Heart left ventricle (tissue), 16 donors: ENCODE measurements at places on chromosomes 12 and 14. TPM values are rescaled to one million over a fixed set of nuclear protein-coding genes. Genes with fewer than 3 reads are reported as not detected.
A peak's percentile ranks its signal among the peaks of the same experiment; 100 is the strongest.

CIT gene
- 2.0 TPM for total RNA-seq

LRP1-AS gene
- not detected for total RNA-seq

MYBPC1 gene
- total RNA-seq: 0.80 TPM

P2RX2 gene
- not detected for total RNA-seq

GALNT6 gene
- total RNA-seq: 0.77 TPM

PWP1 gene
- total RNA-seq: 49.7 TPM

MGAT4C gene
- 5.4 TPM for total RNA-seq

DLK1 gene
- total RNA-seq: 17.2 TPM

PABPN1 gene
- total RNA-seq: 62.2 TPM

FICD gene
- 6.6 TPM for total RNA-seq

DNA sequence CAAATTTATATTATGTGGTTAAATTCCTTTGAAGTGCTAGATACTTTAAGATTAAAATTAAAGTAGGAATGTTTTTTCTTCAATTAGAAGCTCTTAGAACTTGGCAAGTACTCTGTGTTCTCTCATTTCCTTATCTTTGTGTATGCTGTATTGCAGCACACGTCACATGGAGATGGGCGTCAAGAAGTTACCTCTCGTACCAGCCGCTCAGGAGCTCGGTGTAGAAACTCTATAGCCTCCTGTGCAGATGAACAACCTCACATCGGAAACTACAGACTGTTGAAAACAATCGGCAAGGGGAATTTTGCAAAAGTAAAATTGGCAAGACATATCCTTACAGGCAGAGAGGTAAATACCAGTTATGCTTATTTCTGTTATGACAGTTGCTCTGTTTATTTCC is 19.7 kb downstream of the MARK3 start:
- peak; percentile 58 for DNase-seq

DNA sequence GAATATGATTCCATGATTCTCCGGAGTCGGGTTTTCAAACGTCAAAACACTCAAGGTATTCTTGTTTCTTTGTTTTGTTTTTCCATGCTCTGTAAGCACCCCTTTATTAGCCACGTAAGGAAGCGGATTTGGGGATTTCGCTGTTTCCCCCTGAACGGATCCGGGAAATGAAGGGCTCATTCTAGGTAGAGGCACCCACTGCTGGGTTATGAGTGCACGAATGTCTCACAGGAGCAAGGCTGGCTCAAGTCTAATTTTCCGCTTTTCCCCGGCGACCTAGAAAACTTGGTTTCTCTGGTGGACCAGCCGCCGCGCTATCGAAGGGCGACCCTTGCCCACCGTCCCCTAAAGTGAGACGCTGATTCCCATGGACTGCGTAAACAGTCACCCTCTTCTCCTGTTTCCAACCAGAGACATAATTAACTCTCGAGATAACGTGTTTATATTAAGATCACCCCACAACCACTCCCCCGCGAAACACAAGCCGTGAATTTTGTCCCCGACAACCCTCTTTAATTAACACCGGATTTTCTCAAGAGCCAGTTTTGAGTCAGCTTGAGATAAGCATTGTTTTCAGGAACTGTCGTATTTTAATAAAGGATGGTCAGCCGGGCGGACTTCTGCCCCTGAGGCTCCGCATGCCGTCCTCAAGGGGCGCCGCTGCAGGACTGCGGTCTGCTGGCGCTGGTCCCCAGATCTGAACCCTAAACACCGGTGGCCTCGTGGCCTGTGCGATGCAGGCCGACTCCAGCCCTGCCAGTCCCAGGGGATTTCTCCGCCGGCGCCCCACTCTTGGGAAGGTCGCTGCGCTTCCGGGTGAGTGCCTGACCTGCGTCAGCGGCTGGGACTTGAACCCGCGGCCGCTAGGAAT is 515 bp upstream of the ABCC9 start:
- DNase-seq: peak; percentile 77

DNA sequence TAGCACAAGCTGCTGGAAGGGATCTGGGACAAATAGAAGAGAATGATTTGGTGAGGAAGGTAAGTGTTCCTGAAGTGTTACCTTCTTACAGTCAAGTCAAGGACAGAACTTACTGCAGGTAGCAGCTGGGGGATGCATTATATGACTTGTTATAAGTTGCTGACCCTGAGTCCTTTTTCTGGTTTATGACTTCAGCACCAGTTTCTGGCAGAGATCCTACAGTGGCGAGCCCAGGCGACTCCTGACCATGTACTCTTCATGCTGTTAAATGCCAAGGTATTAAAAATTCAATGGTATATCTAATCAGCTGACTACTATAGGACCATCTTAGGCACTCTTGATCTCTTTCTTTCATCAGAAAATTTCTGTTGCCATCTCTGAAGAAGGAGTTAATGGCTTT is 45.1 kb upstream of the ATF1 start:
- DNase-seq: no peak

- no peak for DNase-seq
Observed at GRCh38 chr14:88258021-88258420, 65.0 kb downstream of the KCNK10 start.

- DNase-seq: no peak
Observed at GRCh38 chr12:68286396-68286795, 33.0 kb upstream of the IL22 start.

- no peak for DNase-seq
Observed at GRCh38 chr12:51977320-51977753, 25.8 kb downstream of the ACVR1B start.

GRCh38 chr14:67666750-67667449 is 7.5 kb downstream of the VTI1B start:
- DNase-seq: no peak

DNA sequence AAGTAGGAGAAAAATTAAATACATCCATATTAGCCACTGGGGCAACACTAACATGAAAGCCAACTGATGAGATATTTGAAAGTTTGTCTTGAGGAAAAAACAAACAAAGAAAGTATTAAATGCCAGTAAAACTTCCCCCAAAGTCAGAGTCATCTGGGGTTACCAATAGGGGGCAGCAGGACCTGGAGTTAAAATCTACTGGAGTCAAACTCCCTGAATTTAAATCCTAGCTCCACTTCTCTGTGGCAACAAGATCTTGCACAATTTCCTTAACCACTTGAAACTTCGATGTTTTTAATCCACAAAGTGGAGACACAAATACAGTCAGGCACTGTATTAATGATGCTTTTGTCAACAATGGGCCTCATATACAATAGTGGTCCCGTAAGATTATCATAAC is 14.4 kb downstream of the PLEKHG7 start:
- no peak for DNase-seq

- no peak for DNase-seq
Observed at GRCh38 chr12:42593874-42594273, 4.3 kb upstream of the PRICKLE1 start.

- DNase-seq: no peak
Observed at GRCh38 chr12:114682106-114682784, 1.7 kb downstream of the TBX3 start.

- no peak for DNase-seq
Observed at GRCh38 chr12:106841510-106842302, 67.2 kb downstream of the RIC8B start.

- no peak for DNase-seq
Observed at GRCh38 chr12:17388679-17389078, 701.3 kb downstream of the RERGL start.

- no peak for DNase-seq
Observed at GRCh38 chr12:123900871-123901376, 71.7 kb downstream of the CCDC92 start.

GRCh38 chr14:62064751-62065323 is 302.6 kb downstream of the SNAPC1 start:
- DNase-seq: no peak

GRCh38 chr12:118187751-118188435 is 52.0 kb downstream of the PEBP1 start:
- DNase-seq: no peak

GRCh38 chr14:69687606-69688298 is 76.4 kb downstream of the SUSD6 start:
- DNase-seq: no peak

- DNase-seq: no peak
Observed at GRCh38 chr14:55094292-55095157, 34.5 kb upstream of the LGALS3 start.

GRCh38 chr12:22121224-22121623 is 75.2 kb downstream of the CMAS start:
- no peak for DNase-seq

GRCh38 chr12:57066245-57066644 is 12.3 kb downstream of the NEMP1 start:
- no peak for DNase-seq

- DNase-seq: no peak
Observed at GRCh38 chr14:63460680-63461369, 82.4 kb downstream of the PPP2R5E start.

GRCh38 chr12:27906658-27907473 is 65.7 kb downstream of the PTHLH start:
- no peak for DNase-seq

DNA sequence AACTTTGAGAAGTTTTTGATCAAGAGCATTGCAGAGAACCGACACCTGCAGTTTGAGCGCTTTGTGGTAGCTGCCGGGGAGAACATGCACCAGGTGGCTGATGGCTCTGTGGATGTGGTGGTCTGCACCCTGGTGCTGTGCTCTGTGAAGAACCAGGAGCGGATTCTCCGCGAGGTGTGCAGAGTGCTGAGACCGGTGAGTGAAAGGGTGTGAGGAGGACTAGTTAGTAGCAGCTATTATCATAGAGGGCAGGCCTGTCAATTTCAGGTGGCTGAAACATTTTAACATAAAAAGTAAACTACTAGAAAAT is 27.0 kb upstream of the HIGD1C start:
- no peak for DNase-seq

DNA sequence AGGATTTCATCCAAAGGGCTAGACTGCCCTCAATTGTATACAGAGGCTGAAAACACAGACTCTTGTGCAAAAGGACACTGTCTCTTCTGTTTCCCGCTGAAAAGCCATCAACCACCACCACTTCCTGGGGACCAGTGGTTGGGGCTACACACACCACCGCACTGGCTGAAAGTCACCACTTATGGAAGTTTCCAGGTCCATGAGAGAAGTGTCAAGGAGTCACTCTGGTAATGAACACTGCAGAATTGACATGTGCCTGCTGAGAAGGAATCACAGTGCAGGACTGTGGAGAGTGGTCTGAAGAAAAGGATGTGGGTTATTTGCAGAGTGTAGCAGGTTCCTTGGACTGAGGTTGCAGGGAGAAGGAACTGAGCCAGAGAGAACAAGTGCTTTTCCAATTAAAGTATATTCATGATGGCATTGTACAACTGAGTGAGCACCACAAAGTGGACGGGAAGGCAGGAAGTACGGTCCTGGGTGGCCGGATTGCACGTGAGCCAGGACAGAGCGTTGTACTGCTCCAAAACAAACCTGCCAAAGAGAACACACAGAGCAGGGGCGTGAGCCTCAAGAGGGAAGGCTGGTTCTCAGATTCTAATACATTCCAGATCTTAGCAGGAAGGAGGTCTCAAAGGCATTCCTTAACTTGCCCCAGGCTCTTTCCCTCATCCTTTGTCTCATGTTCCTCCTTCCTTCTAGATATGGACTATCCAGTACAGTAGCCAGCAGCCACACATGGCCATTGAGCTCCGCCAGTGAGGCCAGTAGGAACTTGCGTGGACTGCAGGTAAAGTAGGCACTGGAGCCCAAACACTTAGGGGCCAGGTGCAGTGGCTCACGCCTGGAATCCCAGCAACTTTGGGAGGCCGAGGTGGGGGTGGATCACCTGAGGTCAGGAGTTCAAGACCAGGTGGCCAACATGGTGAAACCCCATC is 316.4 kb downstream of the MED13L start:
- DNase-seq: no peak

GRCh38 chr14:79332504-79333197 is 878.7 kb downstream of the DIO2 start:
- DNase-seq: no peak

- DNase-seq: peak; percentile 69
Observed at GRCh38 chr12:56628671-56629458, 1.3 kb downstream of the BAZ2A start.

GRCh38 chr14:31897581-31898186 is 179.4 kb upstream of the ARHGAP5 start:
- DNase-seq: no peak

DNA sequence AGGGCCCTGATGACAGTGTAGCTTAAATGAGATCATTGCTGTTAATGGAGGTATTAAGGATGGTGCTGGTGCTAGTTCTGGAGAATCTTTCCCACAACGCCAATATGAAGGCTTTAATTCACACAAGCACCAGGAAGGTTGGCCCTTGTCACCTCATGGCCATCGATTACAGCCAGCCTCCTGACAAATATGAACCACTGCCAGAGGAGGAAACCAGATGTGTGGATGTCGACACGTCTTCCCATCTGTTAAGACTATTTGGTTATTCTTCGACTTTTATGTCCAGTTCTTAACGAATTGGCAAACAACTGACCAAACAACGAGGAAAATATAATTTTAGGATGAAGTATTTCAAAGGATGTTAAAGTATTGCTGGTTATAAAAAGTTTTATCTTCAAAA is 79.5 kb downstream of the PIK3C2G start:
- DNase-seq: no peak

- DNase-seq: no peak
Observed at GRCh38 chr12:79058342-79058741, 193.8 kb downstream of the SYT1 start.

DNA sequence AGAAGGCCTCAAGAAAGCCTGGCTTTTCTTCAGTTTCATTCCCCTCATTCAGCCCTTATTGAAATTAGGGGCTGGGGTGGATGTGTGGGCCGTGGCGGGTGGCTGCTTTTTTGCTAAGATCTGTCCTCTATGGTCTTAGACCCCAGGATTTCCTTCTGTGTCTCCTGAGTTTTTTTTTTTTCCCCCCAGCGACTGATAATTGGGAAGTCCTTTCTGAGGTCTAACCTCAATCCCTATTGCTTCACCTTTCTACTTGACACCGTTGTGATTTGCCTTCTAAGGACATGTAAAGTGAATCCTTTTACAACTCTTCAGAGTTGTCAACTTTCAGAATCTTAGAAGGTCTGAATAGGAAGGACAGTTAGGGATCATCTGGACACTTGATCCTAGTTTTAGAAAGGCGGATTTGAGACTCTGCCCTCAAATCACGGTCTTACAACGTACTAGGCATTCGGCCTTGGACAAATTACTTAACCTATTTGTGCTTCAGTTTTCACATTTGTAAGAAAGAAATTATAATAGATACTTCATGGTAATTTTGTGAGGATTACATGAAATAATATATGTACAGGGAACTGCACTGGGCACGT is 4.4 kb downstream of the GPR84 start:
- no peak for DNase-seq

GRCh38 chr14:85987292-85987691 is 457.3 kb downstream of the FLRT2 start:
- no peak for DNase-seq
